ENCODE measurements at places on chromosomes 4 and X. TPM values are rescaled to one million over a fixed set of nuclear protein-coding genes. Genes with fewer than 3 reads are reported as not detected.

Gene SEL1L3
- total RNA-seq, result 3.1 TPM

Gene SHOX
- total RNA-seq, result not detected

Gene IL3RA
- 3.2 TPM for total RNA-seq

Gene TKTL1
- total RNA-seq, result 11.9 TPM

Gene CLTRN
- not detected for total RNA-seq

Gene ZNF674
- 3.2 TPM for total RNA-seq

Gene TENT5D
- not detected for total RNA-seq

Gene FAM47A
- not detected for total RNA-seq

DNA sequence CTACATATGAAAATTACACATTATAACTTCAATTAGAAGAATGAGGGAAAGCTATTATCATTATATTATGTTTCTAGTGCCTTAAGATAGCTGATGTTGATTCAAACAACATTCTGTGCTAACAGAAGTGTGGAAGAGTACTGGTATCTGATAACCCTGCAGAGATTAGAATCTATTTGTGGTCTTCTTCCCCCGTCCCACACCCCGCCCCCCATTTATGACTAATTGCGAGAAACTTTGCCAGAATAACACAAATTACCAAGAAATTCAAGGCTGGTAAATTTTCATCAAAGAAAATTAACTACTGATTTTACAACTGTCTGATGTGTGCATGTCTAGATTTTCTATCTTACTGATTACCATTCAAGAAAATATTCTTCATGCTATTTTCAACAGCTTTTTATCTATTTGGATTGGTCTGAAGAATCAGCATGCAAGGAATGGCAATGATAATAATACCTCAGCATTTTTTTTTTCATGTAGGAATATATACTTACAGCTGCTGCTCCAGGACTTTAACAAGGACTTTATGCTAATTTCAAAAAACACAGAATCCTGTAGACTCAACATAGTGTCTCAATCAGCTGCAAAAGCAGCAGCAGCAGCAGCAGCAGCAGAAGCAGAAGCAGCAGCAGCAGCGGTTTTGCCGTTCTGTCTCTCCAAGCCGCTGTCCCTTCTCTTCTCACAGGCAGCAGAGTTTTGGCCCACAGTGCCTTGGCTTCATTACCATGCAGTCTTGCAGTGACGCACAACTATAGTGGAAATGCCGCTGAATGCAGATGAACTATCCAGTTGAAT lies 126.7 kb downstream of the FRYL start:
- peak; percentile 80 for DNase-seq

DNA sequence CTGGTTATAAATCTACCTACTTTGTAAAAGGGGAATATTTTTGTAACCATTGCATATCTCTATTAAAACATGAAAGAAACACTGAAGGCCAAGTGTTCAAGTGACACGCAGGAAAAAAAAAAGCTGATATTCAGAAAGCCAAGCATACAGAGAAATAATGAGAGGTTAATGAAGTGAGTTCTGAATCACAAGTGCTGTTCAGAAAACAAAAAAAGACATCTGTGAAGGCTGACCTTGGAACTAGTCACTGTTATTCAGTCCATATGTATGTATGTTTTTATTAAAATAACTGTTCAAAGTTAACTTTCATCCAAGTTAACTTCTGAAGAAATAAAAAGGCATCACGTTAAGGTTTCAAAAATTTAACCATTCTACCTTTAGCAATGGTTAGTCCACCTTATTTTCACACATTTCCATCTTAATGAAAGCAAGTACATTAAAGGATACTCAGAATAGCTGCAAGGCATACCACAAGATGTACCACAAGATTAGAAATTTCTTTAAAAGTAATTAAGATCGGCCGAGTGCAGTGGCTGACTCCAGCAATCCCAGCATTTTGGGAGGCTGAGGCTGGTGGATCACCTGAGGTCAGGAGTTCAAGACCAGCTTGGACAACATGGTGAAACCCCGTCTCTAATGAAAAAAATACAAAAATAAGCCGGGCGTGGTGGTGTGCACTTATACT lies 31.4 kb downstream of the SH3RF1 start:
- no peak for DNase-seq

GRCh38 chrX:70664726-70665125 lies 220.1 kb downstream of the DLG3 start:
- DNase-seq, result no peak

DNA sequence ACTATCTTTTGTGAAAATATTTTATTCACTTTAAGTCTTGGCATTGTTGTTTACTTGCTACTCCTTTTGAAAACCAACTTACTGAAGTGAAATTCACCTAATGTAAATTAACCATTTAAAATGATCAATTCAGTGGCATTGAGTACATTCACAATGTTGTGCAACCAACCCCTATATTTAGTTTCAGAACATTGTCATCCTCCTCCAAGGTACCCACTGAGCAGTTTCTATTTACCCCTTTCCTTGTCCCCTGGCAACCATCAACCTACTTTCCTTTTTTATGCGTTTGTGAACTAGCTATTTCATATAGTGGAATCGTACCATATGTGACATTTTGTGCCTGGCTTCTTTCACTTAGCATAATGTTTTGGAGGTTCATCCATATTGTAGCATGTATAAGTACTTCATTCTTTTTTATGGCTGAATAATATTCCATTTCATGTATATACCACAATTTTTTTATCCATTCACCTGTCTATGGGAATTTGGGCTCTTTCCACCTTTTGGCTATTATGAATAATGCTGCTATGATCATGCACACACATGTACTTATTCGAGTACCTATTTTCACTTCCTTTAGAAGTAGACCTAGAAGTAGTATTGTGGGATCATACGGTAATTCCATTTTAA lies 85.0 kb downstream of the WWC2 start:
- no peak for DNase-seq

DNA sequence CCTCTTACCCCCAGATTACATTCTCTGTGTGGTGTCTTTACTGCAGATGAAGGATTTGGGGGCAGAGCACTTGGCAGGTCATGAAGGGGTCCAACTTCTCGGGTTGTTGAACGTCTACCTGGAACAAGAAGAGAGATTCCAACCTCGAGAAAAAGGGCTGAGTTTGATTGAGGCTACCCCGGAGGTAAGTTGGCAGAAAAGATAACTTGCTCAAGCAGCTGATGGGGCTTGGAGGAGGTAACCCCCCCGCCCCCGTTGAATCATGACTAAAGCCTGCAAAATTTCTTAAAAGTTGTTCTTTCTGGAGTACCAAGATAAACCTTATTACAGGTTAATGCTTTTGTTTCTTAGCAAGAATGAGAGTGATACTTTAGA lies 1.5 kb downstream of the CCNG2 start:
- DNase-seq, result no peak

GRCh38 chrX:135596495-135596894 lies 76.0 kb downstream of the INTS6L start:
- DNase-seq, result peak; percentile 22

DNA sequence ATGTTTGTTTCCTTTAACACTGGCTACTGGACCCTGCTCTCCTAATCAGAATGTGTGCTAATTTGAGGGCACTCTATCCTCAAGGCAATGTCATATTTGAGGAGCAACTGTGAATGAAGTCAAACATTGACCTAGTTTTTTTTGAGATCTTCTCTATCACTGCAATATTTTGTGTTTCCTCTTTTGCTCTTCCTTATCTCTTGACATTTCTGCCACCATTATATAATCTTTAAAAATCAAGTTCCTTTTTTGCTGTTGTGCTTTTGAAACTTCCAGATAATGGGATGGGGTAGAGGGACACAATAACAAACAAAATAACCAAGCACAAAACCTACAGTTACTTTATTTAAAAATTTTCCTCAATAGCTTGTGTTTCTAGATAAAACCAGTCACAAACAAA lies 7.4 kb upstream of the WDFY3 start:
- DNase-seq, result no peak

DNA sequence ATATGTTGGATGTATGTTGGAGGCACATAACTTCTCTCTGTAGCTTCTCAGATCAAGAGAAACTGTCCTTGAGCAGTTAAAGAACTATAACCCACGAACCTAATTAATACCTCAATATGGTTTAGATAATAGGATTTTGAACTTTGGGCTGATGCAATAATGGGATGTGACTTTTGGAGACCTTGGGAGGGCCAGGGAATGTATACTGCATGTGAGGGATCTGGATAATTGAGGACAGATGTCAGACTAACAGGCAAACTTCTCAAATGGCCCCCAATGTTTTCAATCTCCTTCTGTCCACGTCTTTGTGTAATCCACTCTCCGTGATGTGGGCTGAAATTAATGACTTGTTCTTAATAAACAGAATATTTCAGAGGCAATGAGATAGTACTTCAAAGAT lies 202.2 kb upstream of the FAT4 start:
- DNase-seq, result no peak

GRCh38 chr4:141647966-141648365 lies 11.6 kb downstream of the IL15 start:
- DNase-seq, result no peak

DNA sequence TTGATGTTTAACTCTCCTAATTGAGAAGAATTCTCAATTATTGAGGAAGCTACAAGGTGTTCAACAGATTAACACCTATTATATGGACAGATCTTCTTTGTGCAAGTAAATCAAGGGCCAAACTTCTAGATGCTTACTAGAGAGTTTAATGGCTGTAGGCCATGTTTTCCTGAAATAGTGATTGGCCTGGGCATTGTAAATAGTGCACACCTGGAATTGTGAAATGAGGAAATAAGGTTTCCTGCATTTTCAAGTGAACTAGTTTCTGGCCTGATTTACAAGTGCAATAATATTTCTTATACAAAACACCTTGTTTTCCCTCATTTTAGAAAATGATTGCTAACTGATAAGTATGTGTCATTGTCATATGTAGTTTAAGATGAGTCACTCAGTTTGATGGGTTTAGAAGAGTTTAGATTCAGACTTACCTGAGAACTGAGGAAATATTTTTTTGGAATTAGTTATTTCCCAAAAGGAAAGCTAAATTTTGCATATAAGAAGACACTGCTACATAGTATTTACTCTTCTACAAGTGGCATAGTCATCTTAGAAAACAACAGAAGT lies 21.2 kb downstream of the AFF1 start:
- DNase-seq, result no peak

- no peak for DNase-seq
These were observed 85.9 kb downstream of the ZAR1 start for GRCh38 chr4:48575964-48576363.

- DNase-seq, result no peak
These were observed 28.7 kb upstream of the CABS1 start for GRCh38 chr4:70306076-70306475.

GRCh38 chr4:8759987-8760386 lies 111.7 kb downstream of the HMX1 start:
- peak; percentile 12 for DNase-seq

- DNase-seq, result no peak
These were observed 2.6 kb upstream of the NDP start for GRCh38 chrX:43975796-43976195.

DNA sequence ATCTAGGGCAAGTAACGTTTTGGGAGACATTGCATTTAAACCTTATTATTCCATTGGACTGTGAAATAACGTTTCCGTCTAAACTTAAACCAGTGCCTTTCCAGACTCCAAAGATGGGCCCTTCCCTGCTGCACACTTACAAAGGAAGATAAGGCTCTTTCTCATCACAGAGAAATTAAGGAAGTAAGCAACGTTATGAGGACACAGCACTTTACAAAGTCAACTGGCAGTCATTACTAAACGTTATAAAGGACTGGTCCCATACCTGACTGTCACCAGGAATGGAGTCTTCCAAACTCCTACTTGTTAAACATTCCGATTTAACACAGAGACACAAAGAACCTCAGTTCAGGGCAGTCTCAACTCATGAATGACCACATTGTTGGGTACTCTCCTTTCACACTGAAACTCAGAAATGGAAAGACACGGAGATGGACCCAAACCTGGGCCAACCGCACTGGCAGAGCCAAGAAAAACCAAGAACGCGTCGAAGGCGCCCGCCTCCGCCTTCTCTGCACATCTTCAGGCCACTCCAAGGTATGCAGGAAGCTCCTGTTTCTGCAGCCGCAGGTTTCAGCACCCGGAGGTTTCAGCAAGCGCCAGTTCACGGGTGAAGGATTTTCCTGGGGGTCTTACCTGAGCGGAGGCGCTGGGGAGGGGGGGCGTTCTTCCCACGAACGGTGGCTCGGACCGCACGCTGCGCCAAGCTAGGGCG lies 670 bp downstream of the PAPSS1 start:
- DNase-seq, result no peak

DNA sequence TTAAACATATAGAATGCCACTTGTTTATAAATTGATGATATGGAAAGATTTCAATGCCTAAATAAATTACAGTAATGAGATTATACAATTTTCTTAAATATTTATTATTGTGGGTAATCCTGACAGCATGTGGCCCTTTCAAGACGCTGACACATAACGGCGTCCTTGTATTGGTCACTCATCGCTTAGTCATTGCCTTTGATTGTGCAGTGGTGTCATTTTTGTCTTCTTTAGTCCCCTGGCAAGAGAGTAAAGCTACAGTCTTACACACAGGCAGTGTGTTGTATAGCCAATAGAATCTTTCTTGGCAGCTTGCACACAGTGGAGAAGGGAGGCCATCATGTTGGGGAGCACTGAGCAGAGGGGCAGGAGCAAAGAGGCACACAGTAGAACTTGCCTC lies 361.8 kb upstream of the GALNT7 start:
- DNase-seq, result no peak

DNA sequence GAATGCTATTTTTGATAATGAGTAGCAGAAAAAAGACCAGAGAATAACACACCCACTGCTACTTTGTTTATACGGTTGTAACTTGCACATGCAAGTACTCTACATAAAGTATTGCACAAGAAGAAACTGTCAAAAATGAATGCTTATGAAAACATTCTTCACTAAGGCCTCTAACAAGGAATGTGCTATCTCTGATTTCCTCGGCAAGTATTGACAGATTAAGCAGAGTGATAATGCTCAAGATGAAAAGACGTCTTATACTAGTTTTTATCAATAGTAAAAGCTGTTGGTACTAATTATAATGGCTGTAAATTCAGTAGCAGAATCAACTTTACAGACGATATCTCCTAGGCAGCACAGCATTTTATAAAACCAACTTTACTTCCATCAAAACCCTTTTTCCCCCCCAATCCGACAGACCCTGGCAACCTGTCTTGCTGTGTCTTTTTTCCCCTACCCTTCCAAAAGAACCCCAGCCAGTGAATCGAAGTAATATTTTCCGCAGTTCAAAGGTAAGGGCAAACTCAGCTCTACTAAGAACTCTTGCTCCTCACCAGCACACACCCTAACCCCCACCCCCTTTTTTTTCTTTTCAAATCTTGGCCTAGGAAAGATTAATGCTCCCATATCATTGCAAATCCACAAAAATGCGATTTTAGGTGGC lies 1.5 kb downstream of the FRYL start:
- DNase-seq, result no peak

DNA sequence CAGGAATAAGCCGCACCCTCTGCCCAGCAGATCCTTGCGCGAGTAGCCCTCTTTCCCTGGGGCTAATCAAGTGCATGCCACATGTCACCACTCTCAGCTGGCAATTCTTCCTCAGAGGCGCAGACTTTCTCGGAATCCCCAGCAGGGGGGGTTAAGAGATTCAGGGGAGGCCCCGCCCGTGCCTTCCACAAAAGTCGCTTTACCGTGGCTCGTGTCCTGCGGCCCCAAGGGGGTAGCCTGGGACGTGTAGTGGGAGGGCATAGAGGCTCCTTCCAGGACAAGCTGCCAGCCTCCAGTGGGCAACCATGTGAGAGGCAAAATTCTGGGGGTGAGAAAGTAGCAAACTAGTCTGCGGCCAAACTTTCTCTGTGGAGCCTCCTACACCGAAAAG lies 652 bp downstream of the SRPX start:
- peak; percentile 71 for DNase-seq

- DNase-seq, result no peak
These were observed 22.4 kb upstream of the HPSE start for GRCh38 chr4:83356899-83357661.

Measured in right cardiac atrium (tissue), 5 donors.